Neural progenitor cell (in vitro differentiated cells): ENCODE measurements at places on chromosomes 3 and 15.

DNA sequence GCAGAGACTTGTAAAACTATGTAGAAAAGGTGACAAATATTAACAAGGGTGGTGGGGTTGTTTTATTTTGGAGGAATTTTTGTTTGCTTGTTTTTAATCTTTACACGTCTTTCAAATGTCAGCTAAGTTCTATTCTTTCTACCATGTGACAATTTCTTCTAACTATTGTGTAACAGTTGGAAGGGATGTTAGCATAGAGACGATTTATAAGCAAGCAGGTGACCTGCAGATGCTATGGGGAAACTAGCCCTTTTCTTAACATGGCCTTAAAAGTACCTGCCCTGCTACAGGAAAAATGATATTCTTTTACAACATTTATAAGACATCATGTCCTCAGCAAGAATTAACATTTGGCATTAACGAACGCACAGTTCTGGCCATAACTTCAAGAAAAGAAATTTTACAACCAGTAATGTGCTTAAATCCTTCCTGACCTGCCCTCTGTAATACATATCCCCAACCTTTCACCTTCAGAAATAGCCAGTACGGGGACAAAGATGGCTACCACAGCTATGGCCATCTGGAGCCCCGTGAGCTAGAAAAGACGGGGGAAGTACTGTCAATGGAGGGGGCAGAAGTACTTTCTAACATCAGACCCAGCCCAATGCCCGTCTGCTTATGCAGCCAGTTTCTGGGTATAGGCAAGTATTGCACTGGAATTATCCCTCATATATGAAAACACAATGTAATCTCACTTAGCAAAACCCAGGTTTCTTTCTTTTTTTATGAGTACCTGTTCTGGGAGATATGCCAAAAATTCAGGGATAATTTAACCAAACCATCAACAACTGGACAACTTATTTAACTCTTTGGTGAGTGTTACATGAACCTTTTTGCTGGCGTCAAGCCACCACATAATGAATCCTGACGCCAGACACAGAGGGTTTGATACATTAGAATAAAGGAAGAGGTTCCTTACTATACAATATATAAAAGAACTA is 67.7 kb upstream of the NR2F2 start:
- H3K36me3 ChIP-seq: no peaks in the 10 kb centered on the region
- no peaks in the 10 kb centered on the region for H3K27me3 ChIP-seq
- H3K4me1 ChIP-seq: peaks cover 15% of the 10 kb centered on the region
- no peak overlapping the region for H3K27ac ChIP-seq
- H3K4me3 ChIP-seq: no peak overlapping the region

- H3K27ac ChIP-seq: no peak overlapping the region
- no peak for DNase-seq
- peaks cover 4% of the 10 kb centered on the region for H3K36me3 ChIP-seq
- no peaks in the 10 kb centered on the region for H3K27me3 ChIP-seq
- peaks cover 17% of the 10 kb centered on the region for H3K4me1 ChIP-seq
Measured at GRCh38 chr15:67196672-67197363, 57.6 kb downstream of the AAGAB start.

DNA sequence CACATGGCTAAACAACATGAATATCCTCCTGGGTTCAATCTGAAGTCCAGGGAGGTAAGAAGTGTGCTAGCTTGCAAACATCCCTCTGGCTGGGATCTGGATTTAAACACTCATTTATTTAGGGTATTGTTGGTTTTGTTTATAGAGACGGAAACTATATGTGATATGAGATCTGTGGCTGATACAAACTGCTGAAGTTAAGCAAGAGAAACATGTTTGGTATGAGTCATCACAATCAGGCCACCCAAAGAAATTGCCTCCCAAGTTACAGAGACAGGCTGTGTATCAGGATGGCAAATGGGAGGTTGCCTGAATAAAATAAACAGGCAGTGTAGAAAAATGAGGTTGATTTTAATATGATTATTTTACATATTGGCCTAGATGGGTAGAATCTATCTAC is 562.1 kb downstream of the IGSF11 start:
- no peaks in the 10 kb centered on the region for H3K36me3 ChIP-seq
- no peaks in the 10 kb centered on the region for H3K4me1 ChIP-seq
- H3K4me3 ChIP-seq: no peak overlapping the region
- H3K27ac ChIP-seq: no peak overlapping the region
- no peaks in the 10 kb centered on the region for H3K27me3 ChIP-seq
- DNase-seq: no peak

DNA sequence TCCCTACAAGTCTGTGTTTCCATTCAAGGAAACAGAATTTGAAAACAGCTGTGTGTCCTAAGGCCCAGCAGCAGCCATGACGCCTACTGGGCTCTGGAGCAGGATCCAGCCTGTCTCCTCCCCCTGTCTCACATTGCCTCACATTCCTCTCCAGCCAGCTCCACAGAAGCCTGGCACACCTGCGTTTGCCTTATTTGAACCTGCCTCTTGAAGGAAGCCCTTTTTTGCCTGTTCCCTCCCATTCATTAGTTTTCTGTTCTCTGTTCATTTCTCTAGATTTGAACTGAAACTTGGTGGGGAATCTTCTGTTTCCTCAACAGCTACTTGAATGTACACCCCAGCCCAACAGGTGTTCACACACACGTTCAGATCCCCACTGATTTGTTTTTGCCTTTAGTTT is 890.5 kb downstream of the TUSC7 start:
- H3K4me3 ChIP-seq: no peak overlapping the region
- no peaks in the 10 kb centered on the region for H3K27me3 ChIP-seq
- no peak for DNase-seq

GRCh38 chr15:99574502-99574901 is 8.7 kb downstream of the MEF2A start:
- no peak overlapping the region for H3K4me3 ChIP-seq
- no peak for DNase-seq
- no peak overlapping the region for H3K27ac ChIP-seq
- no peaks in the 10 kb centered on the region for H3K27me3 ChIP-seq

- peaks cover 36% of the 10 kb centered on the region for H3K4me1 ChIP-seq
- peaks cover 20% of the 10 kb centered on the region for H3K27me3 ChIP-seq
- DNase-seq: peak; percentile 66
- no peaks in the 10 kb centered on the region for H3K36me3 ChIP-seq
- H3K27ac ChIP-seq: no peak within 1 kb of the TSS
Measured at GRCh38 chr3:115623044-115623868, at the start of gene GAP43. Gene GAP43, plus strand, starts transcription at chr3:115623510. Its CDS starts 180 bp downstream, at chr3:115623690.

DNA sequence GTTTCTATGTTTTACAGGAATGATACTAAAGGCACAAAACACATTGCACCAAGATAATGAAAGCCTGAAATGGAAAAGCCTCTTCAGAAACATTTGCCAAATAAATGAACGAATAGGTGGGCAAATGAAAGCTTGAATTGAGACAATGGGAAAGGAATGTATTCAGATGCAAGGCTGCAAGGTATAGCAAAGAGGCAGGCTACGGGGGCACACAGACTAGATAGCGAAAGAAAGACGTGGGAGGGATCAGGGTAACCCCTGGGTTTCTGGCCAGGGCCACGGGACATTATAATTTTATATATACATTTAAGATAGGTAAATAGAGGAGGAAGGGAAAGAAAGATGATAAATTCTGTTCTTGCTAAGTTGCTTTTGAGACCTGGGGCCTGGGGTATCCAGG is 95.9 kb upstream of the NLGN1 start:
- peak; percentile 25 for DNase-seq
- H3K4me3 ChIP-seq: no peak overlapping the region
- H3K36me3 ChIP-seq: no peaks in the 10 kb centered on the region
- H3K27me3 ChIP-seq: no peaks in the 10 kb centered on the region
- H3K27ac ChIP-seq: no peak overlapping the region

DNA sequence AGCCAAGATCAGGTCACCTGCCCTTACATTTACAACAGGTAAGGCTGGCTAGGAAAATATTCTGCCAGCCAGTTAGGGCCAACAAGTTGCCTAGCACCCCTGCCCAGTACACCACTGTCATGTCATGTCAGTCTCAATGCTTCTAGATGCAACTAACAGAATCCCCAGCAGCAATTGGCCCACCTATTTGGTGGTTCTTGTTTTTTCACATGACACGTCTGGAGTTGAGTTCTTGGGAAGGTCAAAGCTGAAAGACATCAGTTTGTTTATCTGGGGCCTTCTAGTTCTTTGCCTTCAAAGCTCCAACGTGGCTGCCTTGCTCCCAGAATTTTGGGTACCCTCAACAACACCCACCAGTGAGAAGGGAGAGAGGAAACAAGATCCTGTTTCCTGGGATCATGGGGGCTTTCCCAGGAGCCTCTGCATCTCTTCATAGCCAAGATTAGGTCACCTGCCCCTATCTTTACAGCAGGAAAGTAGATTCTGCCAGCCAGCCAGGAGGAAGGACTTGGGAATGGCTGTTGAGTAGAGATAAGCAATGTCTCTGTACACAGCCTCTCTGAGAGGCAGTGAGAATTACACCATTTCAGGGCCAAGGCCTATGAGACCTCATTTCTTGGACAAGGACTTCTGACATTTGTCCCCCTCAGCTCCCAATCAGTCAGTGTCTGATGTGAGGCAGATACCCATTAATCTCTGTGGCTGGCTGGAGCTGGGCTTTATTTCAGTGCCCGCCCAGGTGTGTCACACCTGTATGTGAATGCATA is 8.6 kb downstream of the GPX1 start:
- no peak overlapping the region for H3K4me3 ChIP-seq
- DNase-seq: no peak
- H3K36me3 ChIP-seq: no peaks in the 10 kb centered on the region
- H3K27ac ChIP-seq: no peak overlapping the region
- H3K4me1 ChIP-seq: no peaks in the 10 kb centered on the region

- no peak overlapping the region for H3K4me3 ChIP-seq
- H3K27ac ChIP-seq: no peak overlapping the region
- DNase-seq: no peak
- H3K27me3 ChIP-seq: no peaks in the 10 kb centered on the region
Measured at GRCh38 chr15:60695713-60696522, 217.0 kb upstream of the ICE2 start.

DNA sequence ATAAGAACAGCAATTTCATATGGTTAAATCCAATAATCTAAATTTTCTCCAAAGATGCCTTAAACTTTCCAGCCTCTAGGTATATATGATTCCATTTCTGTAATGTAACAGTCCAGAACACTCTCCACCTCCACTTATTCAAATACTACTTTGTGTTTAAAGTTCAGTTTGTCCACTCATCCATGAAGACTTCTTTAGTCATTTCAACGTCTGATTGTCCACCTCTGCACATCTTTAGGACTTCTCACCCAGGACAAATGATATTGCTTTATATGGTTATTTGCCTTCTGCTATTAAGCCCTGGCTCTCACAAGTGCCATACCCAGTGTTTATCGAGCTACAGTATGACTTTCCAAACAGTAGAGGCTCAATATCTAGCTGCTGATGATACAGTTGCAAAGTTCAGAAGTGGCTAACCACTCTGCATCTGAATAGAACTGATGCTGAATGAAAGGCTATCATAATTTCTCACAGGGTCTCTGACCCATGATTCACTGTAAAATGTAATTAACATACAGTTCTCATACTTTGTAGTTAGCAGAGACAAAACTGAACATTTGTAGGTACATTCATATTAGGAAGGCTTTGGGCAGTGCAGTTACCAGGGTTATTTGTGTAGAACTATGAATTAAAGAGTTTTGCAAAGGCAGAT is 93.7 kb upstream of the MBNL1 start:
- H3K27ac ChIP-seq: no peak overlapping the region
- H3K4me1 ChIP-seq: no peaks in the 10 kb centered on the region
- DNase-seq: no peak
- H3K27me3 ChIP-seq: no peaks in the 10 kb centered on the region
- H3K4me3 ChIP-seq: no peak overlapping the region

DNA sequence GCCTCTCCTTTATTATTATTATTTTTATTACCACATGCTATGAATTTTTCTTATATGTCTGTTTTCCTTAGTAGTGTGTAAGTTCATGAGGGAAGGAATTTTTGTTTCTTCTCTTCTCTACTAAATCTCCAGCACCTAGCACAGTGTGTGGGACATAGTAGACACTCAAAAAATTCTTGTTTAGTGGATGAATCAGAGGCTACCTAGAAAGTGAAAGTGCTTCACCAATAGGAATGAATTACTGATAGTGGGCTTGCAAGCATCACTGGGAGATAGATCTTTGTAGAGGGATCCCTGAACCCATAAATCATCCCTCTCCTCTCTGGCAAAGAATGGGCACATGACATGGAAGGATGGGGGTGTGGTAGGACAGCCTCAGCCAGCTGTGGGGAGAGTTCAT is 8.5 kb downstream of the SPTBN5 start:
- H3K27ac ChIP-seq: no peak overlapping the region
- H3K27me3 ChIP-seq: peaks cover 44% of the 10 kb centered on the region
- DNase-seq: no peak
- H3K4me3 ChIP-seq: no peak overlapping the region
- H3K36me3 ChIP-seq: no peaks in the 10 kb centered on the region

- no peak overlapping the region for H3K4me3 ChIP-seq
- DNase-seq: peak; percentile 39
- H3K27me3 ChIP-seq: no peaks in the 10 kb centered on the region
- no peaks in the 10 kb centered on the region for H3K4me1 ChIP-seq
- no peaks in the 10 kb centered on the region for H3K36me3 ChIP-seq
- H3K27ac ChIP-seq: no peak overlapping the region
Measured at GRCh38 chr3:22887664-22888291, 315.3 kb upstream of the UBE2E2 start.

DNA sequence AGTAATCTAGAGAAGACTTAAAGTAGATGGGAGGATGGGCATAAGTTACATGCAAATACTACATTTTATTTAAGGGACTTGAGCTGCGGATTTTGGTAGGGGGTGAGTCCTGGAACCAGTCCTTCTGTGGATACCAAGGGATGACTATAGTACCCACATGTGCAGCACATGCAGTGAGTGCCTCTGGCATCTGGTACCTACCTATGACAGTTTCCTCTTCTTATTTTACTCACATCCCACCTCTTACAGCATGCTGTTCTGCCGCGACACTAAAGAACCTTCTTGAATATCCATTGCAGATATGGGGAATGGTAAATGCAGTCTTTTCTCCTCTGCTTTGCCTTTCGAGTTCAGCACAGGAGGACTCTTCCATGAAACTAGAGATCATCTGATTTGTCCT is 1.7 kb downstream of the TSEN2 start:
- no peaks in the 10 kb centered on the region for H3K27me3 ChIP-seq
- H3K4me1 ChIP-seq: peaks cover 8% of the 10 kb centered on the region
- no peak overlapping the region for H3K27ac ChIP-seq
